ENCODE measurements at places on chromosomes 16 and 17.
A peak's percentile ranks its signal among the peaks of the same experiment; 100 is the strongest.

DNA sequence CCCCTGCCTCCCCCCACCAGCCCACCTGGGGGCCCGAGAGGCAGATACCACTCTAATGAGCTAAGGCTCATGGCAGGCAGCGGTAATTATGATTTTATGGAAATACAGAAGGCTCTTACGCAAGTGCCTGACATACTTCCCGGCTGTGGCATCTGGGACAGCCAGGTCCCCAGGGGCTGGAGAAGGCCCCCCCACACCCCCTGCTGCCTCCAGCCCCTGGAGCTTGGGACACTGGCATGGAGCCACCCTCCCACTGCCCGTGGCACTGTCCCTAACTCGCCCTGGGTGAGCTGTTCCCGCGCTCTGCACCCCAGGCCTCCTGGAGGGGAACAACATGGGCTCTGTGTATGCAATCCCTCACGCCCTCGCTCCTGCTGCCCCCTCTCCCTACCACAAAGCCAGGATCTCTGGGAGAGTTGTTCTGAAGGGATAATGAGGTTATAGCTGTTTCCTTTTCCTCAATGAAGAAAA is 5.4 kb upstream of the STAC2 start:
- no peak for DNase-seq

- DNase-seq = no peak
Observed at GRCh38 chr17:31318851-31319661, 2.4 kb downstream of the EVI2A start.

- DNase-seq = no peak
Observed at GRCh38 chr17:7893187-7893880, 4.7 kb downstream of the CHD3 start.

DNA sequence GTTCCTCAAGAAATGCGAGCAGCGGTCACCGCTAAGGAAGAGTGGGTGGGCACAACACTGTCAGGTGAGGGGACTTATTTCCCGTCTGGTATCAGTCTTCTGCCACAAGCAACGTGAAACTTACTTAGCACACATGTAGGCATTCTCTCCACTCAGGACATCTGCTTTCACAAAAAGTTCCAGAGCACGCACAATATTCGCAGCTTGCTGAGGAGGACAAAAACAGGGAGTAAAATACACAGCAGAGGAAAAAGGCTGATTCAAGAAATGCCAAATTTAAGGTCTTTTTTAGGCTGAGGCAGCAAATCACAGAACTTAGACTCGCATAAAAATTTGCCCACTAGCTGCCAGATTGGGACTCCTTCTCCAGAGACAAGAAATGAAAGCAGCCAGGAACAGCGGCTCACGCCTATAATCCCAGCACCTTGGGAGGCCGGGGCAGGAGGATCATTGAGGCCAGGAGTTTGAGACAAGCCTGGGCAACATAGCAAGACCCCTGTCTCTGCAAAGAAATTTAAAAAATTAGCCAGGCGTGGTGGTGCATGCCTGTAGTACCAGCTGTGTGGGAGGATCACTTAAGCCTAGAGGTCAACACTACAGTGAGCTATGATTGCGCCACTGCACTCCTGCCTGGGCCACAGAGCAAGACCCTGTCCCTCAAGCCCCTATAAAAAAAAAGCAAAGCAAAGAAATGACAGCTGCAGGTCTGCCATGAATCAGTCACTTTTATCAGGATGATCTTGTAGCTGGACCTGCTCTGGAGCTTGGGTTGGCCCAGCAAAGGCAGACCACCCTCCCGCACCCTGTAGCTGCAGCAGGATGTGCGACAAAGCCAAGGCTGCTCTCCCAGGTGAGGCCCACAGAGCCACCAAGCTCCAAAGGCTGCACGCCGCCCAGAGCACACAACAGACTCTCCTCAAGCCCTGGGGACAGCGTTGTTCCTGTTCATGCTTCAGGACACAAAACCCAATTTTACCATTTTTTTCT is 20.5 kb downstream of the USP36 start:
- no peak for DNase-seq

DNA sequence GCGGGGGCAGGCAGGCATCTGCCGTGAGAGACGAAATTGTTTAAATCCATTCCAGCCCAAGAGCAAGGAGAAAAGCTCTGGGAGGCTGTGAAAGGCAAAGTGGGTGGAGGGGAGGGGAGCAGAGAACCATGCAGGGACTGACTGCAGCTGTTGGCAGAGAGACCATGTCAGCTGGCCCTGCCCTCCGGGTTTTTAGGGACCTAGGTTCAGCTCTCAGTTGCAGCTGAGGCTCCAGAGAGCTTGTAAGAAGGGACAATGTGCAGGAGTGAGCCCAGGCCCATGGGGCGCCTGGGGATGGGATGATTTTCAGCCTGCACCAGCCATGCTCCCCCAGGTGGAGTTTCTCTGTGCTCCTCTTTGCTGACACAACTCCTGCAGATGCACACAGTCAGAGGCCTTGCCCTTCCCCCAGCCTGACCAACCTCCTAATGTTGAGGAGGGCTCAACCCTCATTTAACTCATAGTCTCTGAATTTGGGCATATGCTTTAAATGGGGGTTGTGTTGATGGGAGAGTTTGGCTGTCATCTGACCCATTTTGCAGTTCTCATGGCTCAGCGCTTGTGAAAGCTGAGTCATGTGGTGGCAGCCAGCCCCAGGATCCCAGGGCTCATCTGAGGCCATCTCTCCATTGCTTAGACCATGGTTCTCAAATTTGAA is 70.9 kb downstream of the PLXDC1 start:
- no peak for DNase-seq

DNA sequence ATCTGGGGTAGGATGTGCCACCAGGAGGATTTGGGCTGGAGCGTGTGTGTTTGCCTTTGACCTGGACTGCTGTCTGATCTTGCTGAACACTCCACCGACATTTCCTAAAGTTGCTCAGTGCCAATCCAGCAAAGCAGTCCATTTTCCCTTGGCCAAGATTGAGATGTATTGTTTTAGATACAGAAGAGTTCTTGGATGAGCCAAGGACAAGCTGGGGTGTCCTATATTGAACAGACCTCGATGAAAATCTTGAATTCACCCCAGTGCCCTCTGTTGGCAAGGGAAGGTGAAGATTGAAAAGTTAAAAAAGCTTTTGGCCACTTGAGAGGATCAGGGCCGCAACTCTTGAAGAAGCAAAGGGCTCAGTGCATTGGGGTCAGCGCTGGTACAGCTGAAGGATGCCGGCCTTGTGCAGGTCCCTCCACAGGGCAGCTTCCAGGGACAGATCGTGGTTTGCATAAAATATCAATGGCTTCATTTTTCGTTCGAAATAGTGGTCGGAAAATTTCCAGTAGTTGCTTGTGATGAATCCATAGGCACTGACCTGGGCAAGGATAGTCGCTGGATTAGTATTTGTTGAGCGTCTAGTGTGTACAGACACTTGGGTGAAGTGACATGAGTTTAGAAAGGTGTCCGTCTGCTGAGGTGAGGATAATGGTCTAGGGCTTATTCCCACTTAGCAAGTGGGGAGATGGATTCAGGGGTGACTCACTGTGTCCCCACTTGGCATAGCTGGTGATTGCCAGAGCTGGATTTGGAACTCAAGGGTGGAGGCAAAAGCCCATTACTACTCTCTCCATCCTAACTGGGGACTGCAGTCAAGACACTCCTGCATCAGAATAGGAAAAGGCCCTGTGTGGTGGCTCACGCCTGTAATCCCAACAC is 19.7 kb downstream of the ST6GALNAC2 start:
- no peak for DNase-seq

DNA sequence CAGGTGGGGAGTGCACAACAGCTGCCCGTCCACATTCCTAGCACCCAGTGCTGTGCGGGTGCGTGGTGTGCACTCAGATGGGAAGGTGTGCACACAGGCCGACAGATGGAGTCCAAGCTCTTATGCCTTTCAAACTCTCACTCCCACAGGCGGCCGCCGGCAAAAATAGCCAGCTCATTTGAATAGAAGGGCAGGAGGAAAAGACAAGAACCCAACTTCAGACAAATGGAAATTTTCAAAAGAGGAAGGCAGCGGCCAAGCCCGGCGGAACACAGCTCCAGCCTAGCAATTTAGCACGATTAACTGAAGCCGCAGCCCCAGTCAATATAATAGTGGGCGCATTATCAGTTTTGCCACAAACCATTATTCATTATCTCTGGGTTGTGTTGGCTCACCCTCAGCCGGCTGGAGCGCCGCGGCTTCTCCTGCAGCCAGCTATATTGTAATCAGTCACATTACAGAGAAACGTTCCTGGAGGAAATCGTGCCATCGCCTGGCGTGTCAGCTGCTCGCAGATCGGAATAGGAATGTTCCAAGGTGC is 103.9 kb upstream of the SEC14L1 start:
- no peak for DNase-seq

GRCh38 chr17:73255671-73256181 is 6.0 kb downstream of the CPSF4L start:
- DNase-seq = peak; percentile 60

DNA sequence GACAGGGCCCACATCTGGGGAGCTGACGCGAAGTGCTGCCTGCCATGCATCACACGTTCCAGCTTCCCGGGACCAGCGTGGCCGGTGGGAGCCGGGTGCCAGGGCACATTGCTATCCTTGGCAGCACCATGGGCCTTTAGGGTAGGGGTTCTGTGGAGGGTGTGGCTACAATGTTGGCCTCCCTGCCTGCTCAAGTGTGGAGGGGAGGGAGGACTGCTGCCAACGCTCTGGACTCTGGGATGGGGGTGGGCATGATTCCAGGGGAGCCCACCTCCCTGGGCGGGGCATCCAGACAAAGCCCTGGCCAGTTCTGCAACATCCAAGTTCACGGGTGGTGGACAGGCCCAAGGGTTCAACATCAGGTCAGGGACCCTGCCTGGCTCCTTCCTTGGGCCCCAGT is 13.9 kb downstream of the GRB7 start:
- no peak for DNase-seq

- DNase-seq = no peak
Observed at GRCh38 chr16:23974223-23974622, 138.4 kb downstream of the PRKCB start.
